Mesangial cell (primary cell): ENCODE measurements at places on chromosomes 1 and 21. TPM values are rescaled to one million over a fixed set of nuclear protein-coding genes. Genes with fewer than 3 reads are reported as not detected.

Gene CD247
- total RNA-seq, result 0.16 and 0.25 TPM in 2 replicates

Gene NVL
- 10.6 and 19.7 TPM in 2 replicates for total RNA-seq

Gene SERINC2
- 57.4 and 73.0 TPM in 2 replicates for total RNA-seq

Gene TMEM51
- total RNA-seq, result 21.7 and 22.0 TPM in 2 replicates

Gene DIRAS3
- total RNA-seq, result 17.6 and 29.0 TPM in 2 replicates

Gene GFI1
- total RNA-seq, result not detected in 2 replicates

Gene SPRR4
- total RNA-seq, result not detected in 2 replicates

Gene KRTAP10-12
- not detected in 2 replicates for total RNA-seq

Gene COL6A2
- total RNA-seq, result 187 and 256 TPM in 2 replicates

Gene NOS1AP
- total RNA-seq, result 0.38 and 0.81 TPM in 2 replicates

Gene CNKSR1
- 1.5 and 3.4 TPM in 2 replicates for total RNA-seq

Gene F13B
- not detected in 2 replicates for total RNA-seq

Gene GPX7
- 55.1 and 59.7 TPM in 2 replicates for total RNA-seq

Gene VAMP4
- total RNA-seq, result 2.4 and 3.3 TPM in 2 replicates

Gene LAMC2
- 43.6 and 203 TPM in 2 replicates for total RNA-seq

Gene RRP15
- 3.0 and 3.7 TPM in 2 replicates for total RNA-seq

Gene C1orf146
- not detected in 2 replicates for total RNA-seq

Gene AADACL3
- not detected in 2 replicates for total RNA-seq

Gene BSND
- total RNA-seq, result not detected in 2 replicates

Gene OBSCN
- 3.7 and 17.7 TPM in 2 replicates for total RNA-seq

Gene PRDM15
- total RNA-seq, result 3.7 and 5.1 TPM in 2 replicates

Gene SERPINC1
- total RNA-seq, result 0.25 TPM in 1 of 2 replicates, not detected in the other

Gene PCP4L1
- not detected in 2 replicates for total RNA-seq

Gene DTL
- 3.0 and 19.4 TPM in 2 replicates for total RNA-seq

Gene YBEY
- 11.1 and 21.6 TPM in 2 replicates for total RNA-seq

Gene KIF26B
- total RNA-seq, result 2.6 and 17.5 TPM in 2 replicates

Gene ZNF670
- 1.6 and 1.8 TPM in 2 replicates for total RNA-seq

Gene TTC22
- total RNA-seq, result under 0.01 and 0.76 TPM in 2 replicates

Gene OR10Z1
- not detected in 2 replicates for total RNA-seq

Gene ANXA9
- 0.33 and 1.3 TPM in 2 replicates for total RNA-seq
